ENCODE measurements at places on chromosomes 1 and 21. TPM values are rescaled to one million over a fixed set of nuclear protein-coding genes. Genes with fewer than 3 reads are reported as not detected.

Gene CHODL
- not detected for total RNA-seq

Gene PTPRC
- total RNA-seq, result 826 TPM

Gene GUCA2A
- not detected for total RNA-seq

Gene SPATA45
- not detected for total RNA-seq

Gene NEK2
- 26.7 TPM for total RNA-seq
